ENCODE measurements at places on chromosomes 11 and 22. TPM values are rescaled to one million over a fixed set of nuclear protein-coding genes. Genes with fewer than 3 reads are reported as not detected.

GRCh38 chr11:27616711-27617110, 83.5 kb downstream of the BDNF start:
- no peak for DNase-seq

DNA sequence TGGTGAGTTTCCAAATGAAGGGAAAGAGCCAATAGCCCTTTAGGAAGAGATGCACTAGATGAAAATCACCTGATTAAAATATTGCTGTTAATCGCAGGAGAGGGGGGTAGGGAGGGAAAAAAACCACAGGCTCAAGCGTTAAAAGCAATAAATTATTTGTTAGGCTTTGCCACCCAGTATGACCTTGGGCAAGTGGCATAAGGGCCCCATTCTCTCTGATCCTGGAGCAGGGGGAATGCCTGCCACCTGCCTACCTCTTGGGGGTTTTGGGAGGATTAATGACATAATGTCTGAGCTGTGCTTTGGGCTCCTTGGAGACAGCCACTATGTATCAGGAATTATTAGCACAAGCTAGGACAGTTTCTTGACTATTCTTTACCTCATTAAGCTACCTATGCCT, 80.0 kb downstream of the ZNRF3 start:
- no peak for DNase-seq

Gene SH3BP1
- 13.9 TPM for polyA plus RNA-seq

Gene TUBA8
- polyA plus RNA-seq = 2.9 TPM

GRCh38 chr11:109196016-109196415, 226.0 kb upstream of the C11orf87 start:
- DNase-seq = no peak

- DNase-seq = no peak
Observed at GRCh38 chr11:102110761-102111010, 439 bp downstream of the YAP1 start.

DNA sequence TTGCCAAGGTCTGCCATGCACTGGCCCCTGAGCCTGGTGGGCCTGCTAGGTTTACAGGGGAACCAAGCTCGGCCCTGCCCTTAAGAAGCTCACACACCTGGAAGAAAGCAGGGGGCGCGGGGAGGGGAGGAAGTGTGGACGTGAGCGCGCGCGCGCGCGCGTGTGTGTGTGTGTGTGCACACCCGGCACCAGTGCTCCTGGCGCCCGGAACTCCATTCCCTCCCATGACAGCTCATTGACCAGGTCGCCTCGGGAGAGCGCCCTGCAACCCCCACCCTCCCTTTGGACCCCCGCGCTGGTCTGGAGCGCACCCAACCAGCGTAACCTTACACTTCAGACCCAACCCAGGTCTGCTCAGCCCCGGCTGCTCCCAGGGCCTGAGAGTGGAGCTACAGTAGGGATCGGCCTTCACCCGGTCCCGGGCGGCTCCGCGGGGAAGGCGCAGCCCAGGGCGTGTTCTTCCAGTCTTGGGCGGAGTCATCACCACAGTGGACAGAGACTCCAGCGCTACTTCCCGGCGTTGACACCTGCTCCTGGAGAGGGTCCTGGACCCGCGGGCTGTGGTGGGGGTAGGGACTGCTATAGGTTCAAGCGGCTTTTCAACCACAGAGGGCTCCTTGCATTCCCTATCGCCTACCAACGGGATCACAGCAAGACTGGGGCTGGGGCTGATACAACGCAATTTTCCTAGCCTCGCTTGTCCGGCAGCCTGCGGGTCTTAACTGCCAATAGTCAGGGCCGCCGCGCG, 1.5 kb downstream of the GALNT18 start:
- no peak for DNase-seq

Gene P2RX3
- 1.1 TPM for polyA plus RNA-seq

DNA sequence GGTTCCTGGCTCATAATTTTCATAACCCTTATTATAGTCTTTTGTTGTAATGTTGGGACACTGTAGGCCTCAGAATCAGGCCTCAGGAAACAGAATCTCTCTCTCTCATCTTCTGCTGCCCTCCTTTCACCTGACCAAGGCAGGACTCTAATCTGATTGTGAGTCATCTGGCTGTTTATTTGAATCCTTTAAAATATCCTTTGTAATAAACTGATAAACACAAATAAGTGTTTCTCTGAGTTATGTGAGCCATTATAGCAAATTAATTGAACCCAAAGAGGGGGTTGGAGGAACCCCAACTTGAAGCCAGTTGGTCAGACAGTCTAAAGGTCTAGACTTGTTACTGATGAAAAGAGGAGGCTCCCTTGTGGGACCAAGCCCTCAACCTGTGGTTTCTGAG, 30.6 kb downstream of the ACER3 start:
- DNase-seq = no peak

DNA sequence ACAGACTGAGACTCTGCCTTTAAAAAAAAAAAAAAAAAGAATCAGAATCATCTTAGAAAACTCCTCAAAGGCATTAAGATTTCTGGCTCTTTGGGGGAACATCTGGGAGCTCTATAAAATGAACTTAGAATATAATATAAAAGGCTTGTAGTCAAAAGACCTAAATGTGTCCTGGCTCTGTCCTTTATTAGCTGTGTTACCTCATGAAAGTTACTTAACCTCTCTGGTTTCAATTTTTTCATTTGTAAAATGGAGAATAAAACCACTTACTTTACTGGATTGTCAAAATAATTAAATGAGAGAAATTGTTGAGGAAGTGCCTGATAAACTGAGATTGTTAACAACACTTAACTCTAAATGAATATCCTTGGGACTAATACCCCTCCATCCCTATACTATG, 81.8 kb downstream of the FAM168A start:
- DNase-seq = no peak

DNA sequence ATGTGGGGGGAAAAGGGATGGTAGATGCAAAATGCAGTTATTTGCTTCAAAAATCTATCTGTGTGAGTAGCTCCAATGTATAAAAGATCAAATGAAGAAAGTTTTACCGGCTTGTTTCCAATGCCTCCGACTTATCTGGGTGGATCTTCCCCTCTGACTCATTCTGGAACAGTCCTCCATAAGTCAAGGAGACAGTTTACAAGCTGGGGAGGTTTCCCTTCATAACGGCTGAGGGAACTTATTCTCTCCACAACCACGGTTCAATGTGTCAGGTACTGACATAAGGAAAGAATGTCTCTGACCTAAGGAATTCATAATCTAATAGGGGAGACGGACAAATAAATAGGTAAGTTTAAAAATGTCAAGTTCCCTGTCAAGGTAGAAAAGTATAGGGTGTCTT, 49.7 kb upstream of the BIRC3 start:
- no peak for DNase-seq

DNA sequence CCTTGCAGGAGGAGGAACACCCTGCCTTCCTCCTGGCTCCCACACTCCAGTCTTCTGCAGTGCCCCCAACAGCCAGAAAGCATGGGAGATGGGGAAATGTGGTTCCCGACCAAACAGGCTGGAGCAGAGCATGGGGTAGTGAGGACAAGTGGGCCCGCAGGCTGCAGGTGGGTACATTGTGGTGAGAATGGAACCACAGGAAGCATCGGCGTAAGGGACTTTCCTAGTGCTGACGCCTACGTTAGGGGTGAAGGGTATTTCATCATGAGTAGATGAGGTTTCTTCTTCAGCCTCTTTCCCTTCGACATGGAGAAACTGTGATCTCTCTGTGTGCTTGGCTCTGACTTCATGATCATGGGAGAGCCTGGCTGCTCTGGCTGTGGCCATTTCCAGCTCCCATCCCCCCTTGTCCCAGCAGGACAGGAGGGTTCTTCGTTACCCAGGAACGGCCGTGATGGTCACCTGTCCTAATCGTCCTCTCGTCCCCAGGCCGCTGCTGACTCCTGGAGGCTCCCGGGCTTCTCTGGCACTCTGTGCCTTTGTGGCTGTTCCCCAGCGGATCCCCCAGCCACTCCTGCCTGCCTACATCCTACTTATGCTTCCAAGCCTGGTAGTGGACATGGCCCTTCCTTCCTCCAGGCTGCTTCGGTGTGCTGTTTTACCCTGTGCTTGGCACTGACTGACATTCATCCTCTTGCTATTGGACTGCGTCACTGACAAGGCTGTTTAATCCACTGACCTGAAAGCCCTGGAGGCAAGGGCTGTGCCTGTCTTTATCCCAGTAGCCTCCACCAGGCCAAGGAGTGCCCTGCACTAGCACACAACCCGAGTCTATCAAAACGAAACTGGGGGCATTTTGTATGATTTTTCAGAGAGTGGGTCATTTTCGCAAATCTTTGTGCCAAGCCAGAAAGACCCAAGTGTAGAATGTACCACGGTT, 65.2 kb upstream of the CECR2 start:
- DNase-seq = no peak

- DNase-seq = no peak
Observed at GRCh38 chr11:7573193-7573557, 59.4 kb downstream of the PPFIBP2 start.

Gene ZP1
- polyA plus RNA-seq = 0.12 TPM

GRCh38 chr22:46457502-46458488, 79.6 kb downstream of the CELSR1 start:
- DNase-seq = no peak

Gene SAA2
- not detected for polyA plus RNA-seq

All from renal cortex interstitium (tissue), 15 donors.